NCI-H2029 (cell line): ENCODE measurements at places on chromosomes 12 and 14.

DNA sequence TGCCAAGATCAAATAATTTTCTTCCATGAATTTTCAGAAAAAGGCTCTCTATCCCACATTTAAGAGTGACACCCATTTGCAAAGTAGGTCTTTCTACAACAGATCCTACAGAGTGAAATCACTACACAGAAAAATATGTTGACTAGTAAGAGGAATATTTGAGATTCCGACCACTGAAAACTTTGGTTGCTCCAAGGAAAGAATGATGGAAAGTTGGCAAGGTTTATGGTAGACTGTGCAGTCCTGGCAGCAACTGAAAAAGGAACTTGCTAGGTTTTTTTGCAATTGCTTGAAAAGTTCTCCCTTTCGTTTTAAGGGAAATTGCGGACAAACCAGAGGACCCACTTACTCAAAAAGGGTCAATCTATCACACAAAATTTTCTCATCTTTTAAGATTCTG is 83.1 kb upstream of the TSPAN8 start:
- DNase-seq, result no peak

DNA sequence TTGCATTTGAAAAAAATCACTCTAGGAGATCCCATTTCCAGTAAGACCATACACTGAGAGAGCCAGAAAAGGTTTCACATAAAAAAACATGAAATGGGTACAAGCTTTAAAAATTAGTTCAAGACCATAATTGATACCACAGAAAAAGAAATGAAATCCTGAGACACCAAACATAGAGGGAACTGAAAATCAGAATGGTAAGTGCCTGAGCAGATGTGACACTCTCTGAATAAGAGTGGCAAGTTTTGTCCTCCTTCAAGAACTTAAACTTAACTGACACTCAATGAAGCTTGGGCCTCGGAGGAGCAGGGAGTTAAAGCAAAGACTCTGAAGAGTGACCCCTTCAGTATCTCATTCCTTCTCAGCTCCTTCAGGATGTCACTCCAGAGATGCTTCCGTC is 23.2 kb upstream of the PTGDR start:
- DNase-seq, result no peak

DNA sequence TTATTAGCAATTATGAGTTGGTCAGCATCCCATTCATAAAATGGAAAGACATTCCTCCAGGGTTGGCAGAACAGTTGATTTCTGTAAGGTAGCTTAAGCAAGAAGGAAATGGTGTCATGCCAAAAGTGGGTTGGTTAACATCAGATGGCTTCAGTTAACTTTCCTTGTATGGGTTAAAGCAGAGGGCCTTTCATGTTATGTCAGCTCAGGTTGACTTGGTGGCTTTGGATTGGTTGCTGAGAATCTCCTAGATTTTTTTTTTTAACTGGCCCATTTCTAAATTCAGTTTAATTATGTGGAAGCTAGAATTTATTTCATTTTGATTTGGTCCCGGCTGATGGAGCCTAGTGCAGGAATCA is 87.8 kb downstream of the BBS10 start:
- no peak for DNase-seq

DNA sequence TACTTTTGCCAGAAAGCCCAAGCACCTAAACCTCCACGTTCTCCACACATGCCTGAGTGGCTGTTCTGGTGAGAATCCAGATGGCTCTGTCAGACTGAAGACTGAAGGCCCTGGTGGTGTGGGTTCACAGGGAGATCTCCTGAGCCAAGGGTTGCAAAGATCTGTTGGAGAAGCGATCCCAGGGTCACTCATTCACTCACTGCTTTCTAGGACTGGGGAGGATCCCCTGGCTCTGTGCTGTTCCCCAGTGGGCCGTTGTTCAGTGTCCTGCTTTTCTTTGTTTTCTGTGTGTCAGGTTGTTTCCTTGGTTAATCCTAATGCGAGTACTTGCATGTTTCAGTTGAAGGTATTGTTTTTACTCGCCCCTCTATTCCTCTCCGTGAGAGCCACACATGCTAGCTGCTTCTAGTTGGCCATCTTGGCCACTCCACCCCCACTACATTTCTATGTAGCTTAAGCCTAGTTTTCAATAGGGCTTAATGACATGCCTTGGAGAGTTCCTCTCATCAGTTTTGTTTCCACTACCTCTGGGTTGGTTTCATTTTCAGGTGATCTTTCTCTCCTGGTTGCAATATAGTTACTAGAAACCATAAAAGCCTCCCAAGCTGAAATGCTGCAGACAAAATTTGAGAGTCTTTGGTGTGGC is 144.5 kb upstream of the SLC38A2 start:
- DNase-seq, result no peak

DNA sequence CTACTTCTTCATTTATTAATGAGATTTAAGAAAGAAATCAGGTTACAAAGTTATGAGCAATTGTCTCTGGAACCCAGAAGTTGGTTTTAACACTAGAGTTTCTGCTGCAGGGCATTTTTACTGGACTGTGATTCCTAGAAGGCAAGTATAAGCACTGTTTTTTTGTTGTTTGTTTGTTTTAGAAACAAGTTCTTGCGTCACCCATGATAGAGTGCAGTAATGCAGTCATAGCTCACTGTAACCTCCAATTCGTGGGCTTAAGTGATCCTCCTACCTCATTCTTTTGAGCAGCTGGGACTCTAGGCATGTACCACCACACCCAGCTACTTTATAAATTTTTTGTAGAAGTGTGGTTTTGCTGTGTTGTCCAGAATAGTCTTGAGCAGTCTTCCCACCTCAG is 25.6 kb downstream of the RAP1B start:
- DNase-seq, result no peak

DNA sequence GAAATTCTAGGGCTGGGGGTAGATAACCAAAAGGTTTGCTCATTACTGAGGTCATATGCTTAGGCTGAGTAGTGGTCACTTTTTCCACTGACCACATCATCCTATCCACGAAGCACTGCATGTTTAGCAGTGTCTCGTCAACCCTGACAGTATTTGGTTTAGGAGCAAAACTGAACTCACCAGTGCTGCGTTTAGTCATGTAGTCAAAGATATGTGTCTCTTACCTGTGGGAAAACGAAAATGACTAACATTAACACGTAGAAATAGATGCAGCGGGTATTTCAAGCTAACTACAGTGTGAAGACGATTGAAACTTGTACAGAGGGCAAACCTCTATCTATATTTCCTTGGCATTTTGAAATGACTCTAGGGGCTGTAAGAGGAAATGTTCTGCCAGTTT is 34.6 kb downstream of the MTHFD1 start:
- DNase-seq, result no peak

DNA sequence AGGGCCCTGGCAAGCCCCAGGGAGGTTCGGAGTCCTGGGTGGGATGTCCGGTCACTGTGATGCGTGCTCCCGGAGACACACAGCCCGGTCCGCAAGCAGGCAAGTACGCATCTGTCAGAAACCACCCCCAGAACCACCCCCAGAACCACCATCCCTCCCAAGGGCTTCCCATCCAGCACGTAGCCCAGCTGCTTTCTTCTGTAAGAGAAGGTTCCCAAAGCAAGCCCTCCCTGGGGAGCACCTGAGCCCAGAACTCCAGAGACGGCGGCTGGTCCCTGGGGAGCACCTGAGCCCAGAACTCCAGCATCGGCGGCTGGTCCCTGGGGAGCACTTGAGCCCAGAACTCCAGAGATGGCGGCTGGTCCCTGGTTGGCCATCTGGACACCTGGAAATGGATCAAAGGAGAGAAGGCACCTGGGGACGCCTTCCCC is 2.6 kb upstream of the FBRSL1 start:
- DNase-seq, result no peak

DNA sequence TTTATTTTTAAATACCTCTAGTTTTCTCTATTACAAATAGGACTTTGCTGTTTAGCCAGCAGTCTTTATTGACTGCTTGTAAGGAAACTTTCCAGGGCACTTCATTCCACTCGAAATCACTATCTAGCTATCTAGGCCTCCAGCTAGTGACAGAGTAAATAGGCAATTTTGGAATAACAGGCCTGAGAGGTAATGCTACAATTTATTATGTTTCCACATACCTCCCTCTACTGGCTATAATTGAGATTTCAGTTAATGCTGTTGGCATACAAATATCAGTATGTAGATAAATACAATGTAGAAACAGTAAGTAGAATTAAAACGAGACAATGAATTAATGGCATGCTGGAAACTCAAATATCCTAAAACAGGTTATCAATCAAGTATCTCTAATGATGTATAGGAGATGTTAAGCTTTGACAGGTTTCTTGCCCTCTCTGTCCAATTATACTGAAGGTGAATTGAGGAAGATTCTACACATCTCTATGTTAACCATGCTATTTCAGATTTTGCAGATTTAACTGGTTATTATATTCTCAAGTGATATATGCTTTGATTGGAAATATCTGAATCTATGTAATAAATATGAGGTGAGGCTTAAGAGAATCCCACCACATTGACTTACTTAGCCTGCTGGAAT is 7.2 kb downstream of the DTD2 start:
- DNase-seq, result peak; percentile 83

- no peak for DNase-seq
Observed at GRCh38 chr12:110760204-110760609, 17.5 kb upstream of the PPP1CC start.

DNA sequence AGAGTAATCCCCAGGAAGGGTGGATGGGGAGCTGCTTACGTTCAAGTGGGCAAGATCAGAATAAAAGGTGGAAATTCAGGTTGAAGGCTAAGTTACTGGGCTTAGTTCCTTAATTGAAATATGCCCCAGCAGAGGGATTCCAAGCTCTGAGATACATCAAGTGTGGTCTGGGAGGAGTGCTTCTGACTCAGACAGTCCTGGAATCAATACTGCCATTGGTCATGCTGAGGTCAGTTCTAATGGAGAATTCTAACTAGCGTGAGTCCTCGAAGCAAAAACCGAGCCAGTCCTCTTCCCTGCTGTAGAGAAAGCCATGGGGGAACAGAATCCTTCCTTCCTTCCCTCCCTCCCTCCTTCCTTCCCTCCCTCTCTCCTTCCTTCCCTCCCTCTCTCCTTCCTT is 39.9 kb downstream of the NOS1 start:
- DNase-seq, result no peak

DNA sequence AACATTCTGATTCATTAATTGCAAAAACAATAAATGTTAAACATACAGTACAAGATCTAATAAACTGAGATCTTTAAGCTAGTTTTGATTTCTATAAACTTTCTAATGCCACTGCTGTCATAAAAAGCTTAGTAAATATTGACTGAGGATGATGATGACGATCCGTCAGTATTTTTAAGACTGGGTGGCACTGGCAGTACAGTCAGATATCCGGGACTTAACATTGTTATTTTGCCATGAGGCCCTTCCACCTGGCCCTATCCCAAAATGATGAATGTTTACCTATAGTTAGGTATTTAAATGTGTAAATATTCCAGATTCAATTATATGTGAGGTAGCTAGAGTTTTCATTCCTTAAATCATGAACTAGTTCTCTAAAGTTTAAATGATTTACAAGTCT is 158.5 kb downstream of the FOXA1 start:
- peak; percentile 62 for DNase-seq

GRCh38 chr12:28583701-28584261 is 393.5 kb downstream of the CCDC91 start:
- DNase-seq, result no peak

GRCh38 chr14:74960736-74961135 is 5.3 kb upstream of the PGF start:
- no peak for DNase-seq

DNA sequence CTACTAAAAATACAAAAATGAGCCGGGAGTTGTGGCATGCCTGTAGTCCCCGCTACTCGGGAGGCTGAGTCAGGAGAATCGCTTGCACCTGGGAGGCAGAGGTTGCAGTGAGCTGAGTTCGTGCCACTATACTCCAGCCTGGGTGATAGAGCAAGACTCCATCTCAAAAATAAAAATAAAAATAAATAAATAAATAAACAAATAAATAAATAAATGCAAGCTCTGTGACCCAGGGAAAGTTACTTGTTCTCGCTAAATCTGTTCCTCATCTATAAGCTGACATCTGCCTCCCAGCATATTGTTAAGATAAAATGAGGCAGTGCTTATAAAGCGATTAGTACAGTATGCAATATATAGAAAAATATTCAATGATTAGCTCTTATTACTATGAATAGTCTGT is 56.4 kb upstream of the STK38L start:
- no peak for DNase-seq

DNA sequence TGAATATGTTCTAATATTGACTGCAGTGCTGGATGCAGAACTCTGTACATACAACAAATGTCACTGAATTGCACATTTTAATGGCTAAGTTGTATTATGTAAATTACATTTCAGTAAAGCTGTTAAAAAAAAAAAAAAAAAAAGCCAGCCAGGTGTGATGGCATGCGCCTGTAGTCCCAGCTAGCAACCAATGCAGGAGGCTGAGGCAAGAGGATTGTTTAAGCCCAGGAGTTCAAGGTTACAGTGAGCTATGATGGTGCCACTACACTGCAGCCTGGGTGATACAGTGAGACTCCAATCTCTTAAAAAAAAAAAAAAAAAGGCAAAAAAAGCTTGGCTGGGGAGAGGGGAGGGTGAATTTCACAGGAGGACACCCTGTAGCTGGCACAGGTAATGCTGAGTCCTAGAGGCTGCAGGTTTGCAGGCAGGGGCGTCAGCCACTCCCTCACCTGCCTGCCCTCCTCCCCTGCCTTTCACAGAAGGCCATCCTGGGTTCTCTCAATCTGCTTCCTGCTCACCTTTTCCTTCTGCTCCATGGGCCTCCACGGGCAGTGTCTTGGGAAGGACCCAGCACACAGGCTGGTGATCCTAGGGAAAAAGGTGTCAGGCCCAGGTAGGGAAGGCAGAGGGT is 40.7 kb downstream of the TESC start:
- no peak for DNase-seq

DNA sequence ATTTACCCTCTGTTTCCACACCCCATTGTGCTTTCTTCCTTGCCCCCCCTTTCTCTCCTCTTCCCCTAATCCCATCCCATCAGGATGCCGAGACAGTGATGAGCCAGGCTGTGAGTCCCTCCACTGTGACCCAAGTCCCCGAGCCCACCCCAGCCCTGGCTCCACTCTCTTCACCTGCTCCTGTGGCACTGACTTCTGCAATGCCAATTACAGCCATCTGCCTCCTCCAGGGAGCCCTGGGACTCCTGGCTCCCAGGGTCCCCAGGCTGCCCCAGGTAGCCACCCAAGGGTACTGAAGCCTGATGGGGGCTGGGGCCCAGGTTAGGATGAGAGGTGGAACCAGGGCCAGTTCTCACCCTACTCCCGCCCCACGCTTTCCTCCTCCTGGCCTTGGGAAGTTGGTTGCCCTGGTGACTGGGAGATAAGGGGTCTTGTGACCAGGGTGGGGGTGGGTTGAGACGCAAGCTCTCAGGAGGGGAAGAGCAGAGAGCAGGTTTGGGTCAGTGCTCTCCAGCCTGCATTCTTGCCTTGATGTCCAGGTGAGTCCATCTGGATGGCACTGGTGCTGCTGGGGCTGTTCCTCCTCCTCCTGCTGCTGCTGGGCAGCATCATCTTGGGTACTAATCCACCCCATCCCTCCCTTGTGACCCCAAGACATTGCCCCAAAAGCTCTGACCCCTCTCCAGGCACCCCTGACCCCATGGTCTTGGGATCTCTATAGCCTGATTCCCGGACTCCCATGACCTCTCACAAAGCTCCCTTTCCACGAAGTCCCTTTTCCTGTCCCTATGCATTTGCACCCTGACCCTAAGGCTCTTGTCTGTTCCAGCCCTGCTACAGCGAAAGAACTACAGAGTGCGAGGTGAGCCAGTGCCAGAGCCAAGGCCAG is 1.2 kb downstream of the AMHR2 start:
- no peak for DNase-seq

GRCh38 chr14:81839056-81839455 is 305.4 kb upstream of the SEL1L start:
- DNase-seq, result no peak
